ENCODE measurements at places on chromosomes 12 and 14.

GRCh38 chr12:34397591-34398365, 375.5 kb downstream of the ALG10 start:
- DNase-seq, result no peak

GRCh38 chr14:67766035-67766680, 50.2 kb downstream of the ZFYVE26 start:
- DNase-seq, result no peak

- no peak for DNase-seq
Measured at GRCh38 chr14:30906752-30907658, 32.6 kb downstream of the COCH start.

DNA sequence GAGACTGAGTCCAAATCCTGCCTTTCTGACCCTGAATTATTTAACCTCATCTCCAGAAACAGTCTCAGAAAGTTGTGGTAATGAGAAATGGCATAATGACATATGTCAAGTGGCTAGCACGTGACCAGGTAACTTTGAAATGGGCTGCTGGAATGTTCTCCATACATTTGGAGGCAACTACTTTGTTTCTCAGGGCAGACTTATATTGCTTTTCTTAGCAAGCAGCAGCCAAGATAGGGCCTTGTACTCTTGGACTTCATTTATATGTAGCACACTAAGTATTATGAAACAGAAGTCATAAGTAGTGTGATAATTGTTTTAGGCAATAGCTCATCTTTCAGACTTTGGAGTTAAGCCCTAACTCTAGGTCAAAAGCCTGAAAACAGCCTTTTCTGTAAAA, 494.7 kb downstream of the NPAS3 start:
- DNase-seq, result no peak

Data from NCI-H2081 treated with DMSO at 0.1 percent for 48 hours (cell line).